HAP-1 (cell line): ENCODE measurements at places on chromosomes 1 and 21.
A peak's percentile ranks its signal among the peaks of the same experiment; 100 is the strongest.

DNA sequence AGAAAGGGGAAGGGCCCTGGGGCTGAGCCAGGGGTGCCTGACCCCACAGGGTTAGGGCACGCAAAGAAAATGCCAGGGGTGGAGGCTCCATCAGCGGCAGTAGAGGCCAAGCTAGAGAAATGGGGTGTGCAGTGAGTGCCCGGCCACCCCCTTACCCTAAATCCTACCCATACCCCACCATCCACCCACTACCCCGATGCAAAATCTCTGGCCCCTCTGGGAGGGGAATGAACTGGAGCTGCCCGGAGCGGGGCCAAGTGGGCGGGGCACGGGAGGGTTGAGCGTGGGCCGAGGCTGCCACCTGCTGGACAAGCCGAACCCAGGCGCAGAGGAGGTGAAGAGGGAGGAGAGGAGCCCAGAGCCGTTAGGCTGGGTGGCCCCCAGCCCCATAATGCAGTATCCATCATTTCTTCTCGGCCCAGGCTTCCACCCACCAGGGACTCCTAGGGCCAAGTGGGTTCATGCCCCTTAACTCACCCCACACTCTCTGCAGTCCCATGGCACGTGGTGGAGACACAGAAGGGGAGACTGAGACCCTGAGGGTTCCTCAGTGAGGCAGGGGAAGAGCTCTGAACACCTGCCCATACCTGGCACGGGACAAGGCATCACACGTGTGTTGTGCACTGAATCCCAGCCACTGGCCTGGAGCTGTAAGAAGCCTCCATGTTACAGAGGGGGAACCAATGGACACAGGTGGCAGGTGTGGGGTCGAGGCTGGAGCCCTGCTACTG, 1.4 kb upstream of the C1QC start:
- DNase-seq, result peak; percentile 36

DNA sequence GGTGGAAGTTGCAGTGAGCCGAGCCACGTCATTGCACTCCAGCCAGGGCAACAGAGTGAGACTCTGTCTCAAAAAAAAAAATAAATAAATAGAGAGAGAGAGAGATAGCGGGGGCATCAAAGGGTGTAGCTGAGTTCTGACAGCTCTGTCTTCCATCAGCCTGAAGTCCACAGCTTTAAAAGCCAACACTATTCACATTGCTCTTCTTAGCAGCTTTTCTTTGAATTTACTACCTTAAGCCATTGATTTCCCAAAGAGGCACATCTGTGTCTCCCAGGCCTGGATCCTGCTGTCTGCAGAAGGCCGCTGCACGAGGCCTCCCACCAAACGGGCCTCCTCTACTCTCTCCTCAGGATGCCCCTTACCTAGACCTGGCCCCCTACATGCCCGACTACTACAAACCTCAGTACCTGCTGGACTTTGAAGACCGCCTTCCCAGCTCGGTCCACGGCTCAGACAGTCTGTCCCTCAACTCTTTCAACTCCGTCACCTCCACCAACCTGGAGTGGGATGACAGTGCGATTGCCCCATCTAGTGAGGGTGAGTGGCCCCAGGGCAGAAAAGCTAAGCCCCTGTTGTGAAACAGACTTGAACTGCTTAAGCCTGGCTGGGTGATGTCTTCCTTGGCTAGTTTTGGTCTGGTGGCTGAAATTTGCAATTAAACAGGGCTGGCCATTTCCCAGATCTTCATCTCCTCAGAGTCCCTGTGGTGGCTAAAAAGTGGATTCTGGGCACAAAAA, 16.5 kb upstream of the SLC25A34 start:
- no peak for DNase-seq

DNA sequence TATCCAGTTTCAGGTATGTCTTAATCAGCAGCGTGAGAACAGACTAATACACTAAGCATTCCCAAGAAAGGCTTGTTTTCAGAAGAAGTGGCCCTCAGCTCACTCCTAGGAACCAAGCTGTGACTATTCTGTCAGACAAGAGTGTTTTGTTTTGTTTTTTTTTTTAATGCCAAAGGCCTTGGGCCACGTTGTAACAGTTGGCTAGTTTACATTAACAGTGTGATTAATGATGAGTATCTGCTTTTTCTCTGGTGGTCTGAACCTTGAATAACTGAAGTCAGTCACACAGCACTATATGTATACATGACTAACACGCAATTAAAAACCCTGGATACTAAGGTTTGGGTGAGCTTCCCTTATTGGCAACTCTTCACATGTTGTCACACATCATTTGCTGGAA, 21.9 kb downstream of the DPYD start:
- no peak for DNase-seq

DNA sequence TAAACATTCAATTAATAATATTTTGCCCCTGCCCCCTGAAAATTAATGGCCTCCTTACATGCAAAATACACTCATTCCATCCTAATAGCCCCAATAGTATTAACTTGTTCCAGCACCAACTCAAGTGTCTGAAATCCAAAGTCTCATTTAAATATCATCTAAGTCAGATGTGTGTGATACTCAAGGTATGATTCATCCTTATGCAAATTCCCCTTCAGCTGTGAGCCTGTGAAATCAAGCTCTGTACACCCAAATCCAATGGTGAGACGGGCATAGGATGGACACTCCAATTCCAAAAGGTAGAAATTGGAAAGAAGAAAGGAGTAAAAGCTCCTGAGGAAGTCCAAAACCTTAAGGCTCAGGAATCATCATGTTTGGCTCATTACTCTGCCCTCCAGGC, 83.5 kb downstream of the HHAT start:
- DNase-seq, result no peak
